ENCODE measurements at places on chromosomes 12 and 14.

- DNase-seq = no peak
These were observed 900 bp upstream of the MTERF2 start for GRCh38 chr12:106987846-106988245.

DNA sequence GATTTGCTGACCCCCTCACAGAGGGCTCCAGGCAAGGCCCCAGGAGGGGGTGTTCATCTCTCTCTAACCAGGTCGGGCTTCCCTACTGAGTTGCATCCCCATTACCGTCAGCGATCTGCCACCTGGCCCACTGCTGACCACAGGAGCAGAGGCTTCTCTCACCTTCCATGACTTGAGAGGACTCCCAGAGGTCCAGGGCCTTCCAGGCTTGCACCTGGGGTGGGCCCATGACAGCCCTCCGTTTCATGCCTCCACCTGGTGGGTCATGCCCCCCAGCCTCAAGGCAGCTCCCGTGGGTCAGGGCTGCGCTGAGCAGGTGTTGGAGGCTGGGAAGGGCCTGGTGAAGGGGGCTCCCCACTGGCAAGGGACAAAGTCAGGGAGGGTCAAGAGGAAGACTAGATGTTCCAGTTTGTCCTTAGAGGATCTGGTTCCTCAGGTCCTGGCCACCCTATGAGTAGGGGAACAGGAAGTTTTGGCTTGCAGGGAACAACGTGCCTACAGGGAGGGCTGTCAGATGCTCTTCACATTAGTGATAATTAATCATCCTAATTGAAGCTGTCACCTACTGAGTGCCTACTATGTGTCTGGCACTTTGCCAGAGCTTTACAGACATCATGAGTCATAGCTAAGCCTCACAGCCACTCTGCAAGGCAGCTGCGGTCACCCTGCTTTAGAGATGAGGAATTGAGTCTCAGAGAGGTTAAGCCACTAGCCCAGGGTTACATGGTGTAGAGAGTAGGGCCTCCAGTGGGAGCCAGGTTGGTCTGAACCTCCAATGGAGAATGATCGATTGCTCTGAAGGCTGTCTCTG, 13.8 kb downstream of the NFKBIA start:
- DNase-seq = peak; percentile 66

DNA sequence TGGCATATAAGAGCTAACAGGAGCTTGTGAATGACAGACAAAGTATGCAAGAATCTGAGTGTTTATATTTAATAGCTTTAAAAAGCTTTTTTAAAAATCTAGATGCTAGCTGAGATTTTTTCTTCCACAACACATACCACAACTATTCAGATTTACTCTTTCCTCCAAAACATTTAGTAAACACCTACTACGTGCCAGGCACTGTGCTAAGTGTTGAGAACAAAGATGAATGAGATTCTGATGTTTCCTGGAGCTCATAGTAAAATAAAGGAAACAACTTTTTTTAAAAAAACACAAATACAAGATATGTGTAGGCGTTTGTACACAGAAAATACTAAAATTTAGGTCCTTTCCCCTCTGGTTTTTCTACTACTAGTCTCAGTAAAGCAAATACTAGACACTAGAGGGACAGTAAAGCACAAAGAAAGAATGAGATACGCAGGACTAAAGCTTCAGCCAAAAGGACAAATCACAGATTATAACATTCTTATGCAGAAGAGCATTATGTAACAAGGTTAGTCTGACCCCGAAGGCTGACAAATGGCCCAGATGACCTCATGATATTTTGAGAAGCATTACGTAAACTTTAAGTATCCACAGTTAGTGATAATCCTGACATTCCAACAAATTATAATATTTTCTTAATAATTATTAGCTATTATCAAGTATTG, 78.6 kb upstream of the PAWR start:
- DNase-seq = peak; percentile 3

- DNase-seq = no peak
These were observed 371.8 kb upstream of the PRICKLE1 start for GRCh38 chr12:42961395-42961794.

GRCh38 chr12:123559468-123559867, 24.9 kb upstream of the TMED2 start:
- DNase-seq = peak; percentile 33

GRCh38 chr12:71011261-71011660, 90.7 kb upstream of the PTPRR start:
- DNase-seq = no peak

DNA sequence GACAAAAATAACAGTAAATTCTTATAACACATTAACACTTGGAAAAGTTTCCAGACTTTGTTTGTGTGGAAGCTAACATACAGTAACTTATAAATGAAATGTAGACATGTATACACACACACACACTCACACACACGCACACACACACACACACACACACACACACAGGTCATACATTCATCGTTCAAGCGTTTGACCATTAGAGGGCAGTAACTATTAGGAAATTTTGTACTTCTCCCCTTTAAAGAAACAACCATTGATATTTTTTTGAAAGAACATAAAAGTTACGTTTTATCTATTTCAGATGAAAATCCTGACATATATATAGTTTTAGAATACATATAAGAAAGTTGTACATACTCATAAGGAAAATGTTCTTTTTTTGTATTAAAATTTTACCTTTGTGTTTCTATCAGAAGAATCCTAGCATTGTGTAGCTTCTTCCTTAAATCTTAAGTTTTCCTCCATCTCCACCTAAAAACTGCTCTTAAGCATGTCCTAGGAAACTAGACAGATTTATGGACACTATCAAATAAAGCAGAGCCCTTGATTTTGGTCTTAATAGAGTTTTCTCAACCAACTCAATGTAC, 29.0 kb downstream of the PTPRQ start:
- DNase-seq = peak; percentile 63

DNA sequence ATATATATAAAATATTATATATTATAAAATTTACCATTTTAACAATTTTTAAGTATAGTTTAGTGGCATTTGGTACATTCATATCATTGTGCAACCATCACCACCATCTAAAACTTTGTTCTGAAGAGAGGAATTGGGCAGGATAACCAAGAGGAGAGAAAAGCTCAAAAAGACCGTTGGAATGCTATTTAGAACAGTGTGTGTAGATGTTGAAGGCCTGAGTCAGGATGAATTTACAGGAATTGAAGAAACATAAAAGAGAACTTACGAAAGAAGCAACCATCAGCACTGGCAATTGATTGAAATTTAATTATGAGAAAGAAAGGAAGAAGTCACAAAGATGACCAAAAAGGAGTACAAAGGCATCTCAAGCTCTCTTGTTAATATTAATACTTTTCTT, 196.9 kb upstream of the PWP1 start:
- no peak for DNase-seq

- DNase-seq = peak; percentile 51
These were observed 369.2 kb downstream of the ZFP36L1 start for GRCh38 chr14:68423686-68424085.

- DNase-seq = no peak
These were observed 26.1 kb upstream of the GPR68 start for GRCh38 chr14:91270619-91271018.

- DNase-seq = no peak
These were observed 53.3 kb upstream of the IGF1 start for GRCh38 chr12:102533483-102534215.

GRCh38 chr12:69792533-69792932, 32.5 kb upstream of the MYRFL start:
- no peak for DNase-seq

GRCh38 chr14:89708982-89709625, 245.4 kb downstream of the EFCAB11 start:
- DNase-seq = peak; percentile 37

- DNase-seq = peak; percentile 62
These were observed 1059.8 kb downstream of the TMEM121 start for GRCh38 chr14:106586098-106586704.

DNA sequence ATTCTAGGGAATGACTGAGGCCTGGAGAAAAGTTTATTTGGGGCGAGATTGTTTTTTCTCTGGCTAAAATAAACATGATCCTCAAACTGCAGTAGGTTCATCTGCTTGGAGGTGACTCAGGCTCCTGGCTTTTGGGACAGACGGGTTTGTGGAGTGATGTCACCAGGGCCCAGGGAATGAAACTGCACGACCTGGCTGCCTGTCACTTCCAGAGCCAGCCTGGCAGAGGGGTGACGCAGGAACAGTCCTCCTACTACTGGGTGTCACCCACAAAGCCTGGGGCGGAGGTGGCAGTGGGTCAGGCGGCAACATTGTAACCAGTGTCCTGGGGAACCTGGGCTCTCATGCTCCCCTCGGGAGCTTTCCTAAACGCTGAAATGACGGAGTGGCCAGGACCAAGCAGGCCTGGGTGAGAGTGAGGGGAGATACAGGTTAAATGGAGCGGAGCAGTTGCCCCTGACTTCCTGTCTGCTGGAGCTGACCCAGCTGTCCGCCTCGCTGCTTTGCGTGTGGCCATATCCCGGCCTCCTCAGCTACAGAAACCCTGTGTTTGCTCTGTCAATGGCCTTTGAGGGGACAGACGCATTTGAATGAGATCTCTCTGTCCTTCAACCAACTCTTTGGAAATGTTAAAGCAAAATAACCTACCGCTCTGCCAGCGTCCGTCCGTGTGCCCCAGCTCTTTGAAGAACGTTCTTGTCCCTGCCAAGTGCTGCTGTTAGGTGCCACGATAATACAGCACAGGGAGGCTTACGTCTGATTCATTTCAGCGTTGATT, 6.5 kb downstream of the HIP1R start:
- no peak for DNase-seq

GRCh38 chr12:57133916-57134315, 5.6 kb downstream of the LRP1 start:
- DNase-seq = no peak

DNA sequence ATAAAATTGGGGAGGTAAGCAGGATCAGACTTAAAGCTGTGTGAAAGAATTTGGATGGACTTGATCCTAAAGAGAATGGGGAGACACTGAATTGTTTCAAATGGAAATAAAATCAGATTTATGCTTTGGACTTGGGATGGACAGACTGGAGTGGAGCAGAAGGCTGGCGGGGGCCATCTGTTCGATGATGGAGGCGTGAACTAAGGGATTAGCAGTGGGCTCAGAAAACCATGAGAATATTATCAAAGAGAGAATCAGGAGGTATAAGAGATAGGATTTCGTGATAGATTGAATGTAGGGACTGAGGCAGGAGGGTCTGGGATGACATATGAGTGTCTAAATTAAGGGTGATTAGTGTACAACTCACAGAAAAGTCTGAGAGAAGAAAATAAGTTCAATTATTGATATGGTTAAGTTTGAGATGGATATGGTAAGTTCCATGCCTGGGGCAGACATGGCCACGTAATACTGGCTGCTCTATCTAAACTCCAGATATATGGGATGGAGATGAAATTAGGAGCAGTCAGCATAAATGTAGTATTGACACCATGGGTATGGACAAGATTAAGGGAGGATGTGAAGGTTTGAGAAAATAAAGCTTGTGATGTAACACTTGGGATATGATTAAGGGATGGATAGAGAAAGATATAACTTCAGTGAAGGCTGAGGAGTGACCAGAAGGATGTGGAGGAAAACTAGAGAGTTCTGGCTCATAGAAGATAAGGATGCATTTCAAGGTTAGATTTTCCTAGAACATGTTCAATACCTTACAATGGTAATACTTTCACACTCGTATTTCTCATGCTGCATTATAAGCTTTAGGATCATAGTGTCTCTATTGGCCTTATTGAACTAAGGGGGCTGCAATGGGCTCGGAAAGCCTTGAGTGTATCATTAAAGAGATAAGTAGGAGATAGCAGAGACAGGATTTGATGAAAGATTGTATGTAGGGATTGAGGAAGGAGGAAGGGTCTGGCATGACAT, 1.0 kb upstream of the TSSK4 start:
- DNase-seq = no peak

- DNase-seq = no peak
These were observed 11.3 kb downstream of the ALDH1L2 start for GRCh38 chr12:105072888-105073488.

DNA sequence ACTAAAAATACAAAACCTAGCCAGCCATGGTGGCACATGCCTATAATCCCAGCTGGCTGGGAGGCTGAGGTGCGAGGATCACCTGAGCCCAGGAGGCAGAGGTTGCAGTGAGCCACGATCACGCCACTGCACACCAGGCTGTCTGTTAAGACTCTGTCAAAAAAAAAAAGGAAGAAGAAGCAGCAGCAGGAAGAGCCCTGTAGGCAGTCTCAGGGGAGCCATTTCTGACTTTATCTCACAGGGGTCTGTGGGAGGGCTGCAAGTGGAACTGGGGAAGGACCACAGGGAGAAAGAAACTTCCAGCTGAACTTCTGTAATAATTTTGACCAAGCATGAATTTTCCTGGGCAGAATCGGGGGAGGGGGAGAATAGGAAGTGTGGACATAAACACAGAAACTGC, 32.7 kb downstream of the GARIN6 start:
- no peak for DNase-seq

- no peak for DNase-seq
These were observed 200.9 kb downstream of the RPAP3 start for GRCh38 chr12:47504775-47505446.
